ENCODE measurements at places on chromosomes 4 and X.
A peak's percentile ranks its signal among the peaks of the same experiment; 100 is the strongest.

GRCh38 chr4:78661086-78661690, 109.6 kb downstream of the ANXA3 start:
- DNase-seq: no peak

DNA sequence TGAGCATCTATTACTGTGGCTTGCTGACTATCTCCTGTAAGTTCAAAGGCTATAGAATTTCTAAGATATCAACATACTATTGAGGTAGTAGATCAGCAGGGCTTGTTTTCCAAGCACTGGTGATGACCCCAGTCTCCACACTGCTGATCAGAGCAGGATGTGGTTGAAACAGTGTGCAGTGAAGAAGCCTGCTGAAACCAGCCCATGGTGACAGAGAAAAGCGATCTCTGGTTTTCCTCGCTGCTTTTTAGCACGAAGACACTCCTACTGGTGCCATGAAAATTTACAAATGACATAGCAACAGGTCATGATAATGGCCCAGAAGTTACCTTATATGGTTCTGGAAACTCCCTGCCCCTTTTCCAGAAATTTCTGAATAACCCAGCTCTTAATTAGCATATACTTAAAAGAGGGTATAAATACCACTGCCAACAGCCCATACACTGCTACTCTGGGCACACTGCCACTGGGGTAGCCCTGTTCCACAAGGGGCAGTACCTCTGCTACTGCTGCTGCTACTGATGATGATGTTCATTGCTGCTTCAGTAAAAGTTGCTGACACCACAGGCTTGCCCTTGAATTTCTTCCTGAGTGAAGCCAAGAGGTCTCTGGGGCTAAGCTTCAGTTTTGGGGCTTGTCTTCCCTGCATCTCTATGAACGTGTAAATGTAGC, 1689.5 kb upstream of the PCDH10 start:
- no peak for DNase-seq

- DNase-seq: no peak
Measured at GRCh38 chr4:62366939-62367338, 1166.8 kb downstream of the ADGRL3 start.

GRCh38 chr4:184383497-184384055, 90.8 kb downstream of the IRF2 start:
- DNase-seq: peak; percentile 97

GRCh38 chrX:2538031-2538757, 37.4 kb upstream of the DHRSX start:
- DNase-seq: no peak

- no peak for DNase-seq
Measured at GRCh38 chr4:74667944-74668343, 126.4 kb downstream of the BTC start.

DNA sequence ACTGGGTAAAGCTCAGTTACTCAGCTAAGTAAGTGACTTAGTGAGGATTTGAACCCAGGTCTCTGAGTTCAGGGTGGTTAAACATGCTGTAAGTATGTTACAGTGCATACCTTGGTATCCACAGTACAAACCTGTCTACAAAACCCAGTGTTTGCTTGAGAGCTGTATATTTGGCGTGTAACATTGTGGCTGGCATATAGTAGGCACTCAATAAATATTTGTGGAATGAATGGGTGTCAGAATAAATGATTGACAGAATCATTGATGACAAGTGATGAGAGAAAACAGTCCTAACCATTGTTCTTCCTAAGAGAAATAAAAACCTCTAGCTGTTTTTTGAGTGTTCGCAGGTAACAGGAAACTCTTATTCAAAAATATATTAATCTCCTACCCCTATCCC, 79.7 kb upstream of the BCOR start:
- no peak for DNase-seq

GRCh38 chr4:128847082-128847724, 37.7 kb downstream of the JADE1 start:
- no peak for DNase-seq

- DNase-seq: no peak
Measured at GRCh38 chr4:77437079-77437478, 168.5 kb upstream of the CXCL13 start.

DNA sequence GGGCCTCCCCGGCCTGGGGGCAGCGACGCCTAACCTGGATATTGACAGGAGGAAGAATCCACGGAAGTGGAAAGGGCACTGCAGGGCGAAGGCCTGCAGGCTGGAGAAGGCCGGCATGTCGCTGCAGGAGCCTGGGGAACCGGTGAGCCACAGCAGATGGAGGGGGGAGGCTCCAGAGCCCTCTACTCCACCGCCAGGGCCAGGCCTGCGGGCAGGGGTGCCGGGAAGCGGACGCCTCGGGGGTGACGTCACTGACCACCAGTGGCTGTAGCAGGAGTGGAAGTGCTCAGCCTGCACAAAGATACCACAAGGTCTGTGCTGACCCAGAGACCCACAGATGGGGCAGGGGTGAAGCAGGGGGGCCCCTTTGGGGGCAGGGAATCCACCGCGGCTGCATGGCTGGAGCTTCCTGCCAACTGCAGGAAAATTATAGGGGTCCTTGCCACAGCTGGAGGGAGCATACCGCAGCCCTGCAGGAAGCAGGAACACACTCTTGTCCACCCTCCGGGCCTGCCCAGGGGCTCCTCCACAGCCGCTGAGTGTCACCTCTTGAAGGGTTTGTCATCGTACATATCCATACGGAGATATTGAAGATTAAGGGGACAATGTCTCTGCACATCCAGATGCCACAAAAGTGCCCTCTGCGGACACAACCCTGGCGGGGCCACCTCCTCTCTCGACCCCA, 7.6 kb upstream of the HTRA3 start:
- peak; percentile 58 for DNase-seq

DNA sequence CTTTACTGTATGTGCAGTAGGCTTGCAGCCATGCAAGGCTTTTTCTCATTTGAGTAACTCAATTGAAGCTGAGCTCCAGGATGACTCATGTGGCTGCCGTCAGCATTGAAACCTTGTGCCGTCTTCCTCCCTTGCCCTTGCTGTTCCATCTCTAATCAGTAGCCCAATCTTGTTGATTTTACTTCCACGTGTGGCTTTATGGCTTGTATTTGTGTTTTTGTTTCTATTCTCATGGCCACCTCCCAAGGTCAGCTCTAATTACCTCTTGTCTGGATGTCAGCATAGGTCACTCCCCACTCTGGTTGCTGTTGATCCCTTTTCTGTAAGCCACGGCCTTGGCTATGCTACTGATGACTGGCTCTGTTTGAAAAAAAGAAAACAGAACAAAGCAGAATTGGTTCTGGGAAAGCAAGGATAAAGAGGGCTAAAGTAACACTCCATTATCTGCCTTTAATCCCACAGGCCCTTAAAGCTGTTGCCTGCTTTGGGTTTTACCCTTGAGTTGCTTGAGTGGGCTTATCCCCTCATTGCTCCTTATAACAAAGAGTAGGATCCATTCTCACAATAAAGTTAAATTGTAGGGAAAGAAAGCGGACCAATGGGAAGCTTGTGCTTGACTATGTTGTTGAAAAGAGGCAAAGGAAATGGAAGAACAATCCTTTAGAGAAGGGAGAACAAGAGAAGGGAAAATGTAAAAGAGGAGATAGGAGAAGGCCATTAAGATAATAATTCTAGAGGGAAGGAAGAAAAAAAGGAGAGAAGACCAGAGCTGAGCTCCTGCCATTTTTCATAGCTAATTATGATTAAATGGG, 173.9 kb upstream of the PGRMC2 start:
- peak; percentile 85 for DNase-seq

DNA sequence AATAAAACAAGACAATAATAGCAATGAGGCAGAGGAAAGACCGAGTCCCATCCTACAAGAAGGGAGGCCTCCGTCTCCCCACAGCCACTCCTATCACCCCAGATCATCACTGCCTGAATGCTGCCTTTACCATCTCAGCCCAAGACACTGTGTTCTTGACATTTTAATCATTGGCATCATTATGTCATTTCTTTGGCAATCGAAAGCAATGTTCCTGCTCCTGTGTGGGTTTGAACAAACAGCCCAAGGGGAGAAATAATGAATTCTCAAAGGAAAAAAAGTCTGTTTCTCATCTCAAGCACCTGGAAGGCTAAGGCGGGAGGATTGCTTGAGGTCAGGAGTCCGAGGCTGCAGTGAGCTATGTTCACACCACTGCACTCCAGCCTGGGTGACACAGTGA, 73.0 kb upstream of the ACSL1 start:
- no peak for DNase-seq

- peak; percentile 88 for DNase-seq
Measured at GRCh38 chr4:169398316-169398715, 127.6 kb upstream of the SH3RF1 start.

- DNase-seq: peak; percentile 67
Measured at GRCh38 chrX:10010686-10011085, 43.5 kb downstream of the CLDN34 start.

DNA sequence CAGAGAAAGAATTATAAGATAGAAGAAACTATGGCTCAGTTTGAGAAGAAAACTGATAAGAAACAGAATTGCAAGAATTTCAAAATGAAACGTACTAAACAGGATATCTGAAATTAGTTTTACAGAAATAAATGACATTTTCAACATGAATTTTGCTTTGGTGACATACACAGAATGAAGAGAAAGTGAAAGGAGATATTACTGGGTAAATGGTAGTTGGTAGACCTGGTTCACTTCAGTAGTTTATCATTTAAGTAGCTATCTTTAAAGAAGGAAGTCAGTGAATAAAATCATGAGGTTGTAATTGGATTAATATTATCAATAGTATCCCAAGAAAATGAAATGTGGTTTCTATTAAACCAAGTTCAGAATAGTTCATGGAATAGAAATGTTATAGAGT, 395.5 kb upstream of the SMIM31 start:
- DNase-seq: no peak

DNA sequence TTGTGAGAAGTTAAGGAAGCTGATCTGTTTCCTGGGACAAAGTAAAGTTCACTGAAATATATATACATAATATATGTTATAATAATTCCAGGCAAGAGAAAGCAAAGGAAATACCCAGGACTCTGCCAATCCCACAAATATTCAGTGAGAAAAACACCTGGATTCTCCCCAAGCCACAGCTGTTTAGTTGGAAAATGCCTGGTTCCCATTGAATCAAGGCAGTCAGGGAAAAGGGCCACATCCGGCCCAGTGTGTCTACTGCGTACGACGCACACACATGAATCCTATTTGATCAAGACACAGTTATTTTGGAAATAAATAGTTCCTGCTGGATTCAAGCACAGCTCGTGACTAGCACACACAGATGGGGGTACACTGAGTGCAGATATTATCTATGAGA, 6.3 kb upstream of the DCHS2 start:
- peak; percentile 21 for DNase-seq

DNA sequence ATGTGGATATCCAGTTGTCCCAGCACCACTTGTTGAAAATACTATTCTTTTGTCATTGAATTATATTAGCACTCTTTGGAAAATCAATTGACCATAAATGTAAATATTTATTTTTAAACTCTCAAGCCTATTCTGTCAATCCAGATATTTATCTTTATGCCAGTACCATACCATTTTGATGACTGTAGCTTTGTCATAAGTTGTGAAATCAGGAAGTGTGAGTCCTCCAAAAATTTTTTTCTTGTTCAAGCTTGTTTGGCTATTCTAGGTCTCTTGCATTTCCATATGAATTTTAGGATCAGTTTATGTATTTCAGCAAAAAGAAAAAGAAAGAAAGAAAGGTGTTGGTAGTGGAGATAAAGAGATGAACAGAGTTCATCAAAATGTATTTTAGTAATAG, 8.2 kb upstream of the SMPX start:
- no peak for DNase-seq

GRCh38 chrX:368811-369562, 17.7 kb downstream of the PPP2R3B start:
- DNase-seq: peak; percentile 67

DNA sequence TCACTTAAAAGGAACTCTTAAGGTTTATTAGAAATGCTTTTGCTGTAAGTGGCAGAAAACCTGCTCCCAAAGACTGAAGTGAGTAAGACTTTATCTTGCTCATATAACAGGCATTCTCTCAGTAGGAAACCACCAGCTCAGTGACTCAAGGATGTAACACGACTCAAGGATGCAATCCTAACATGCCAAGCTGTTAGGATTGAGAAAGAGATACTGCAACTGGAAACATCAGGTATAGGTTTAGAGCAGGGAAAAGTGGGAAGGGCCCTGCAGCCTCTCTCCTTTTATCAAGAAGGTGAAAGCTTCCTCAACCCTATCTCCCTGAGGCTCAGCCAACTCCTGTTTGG, 11.9 kb upstream of the SLC9A7 start:
- peak; percentile 90 for DNase-seq

DNA sequence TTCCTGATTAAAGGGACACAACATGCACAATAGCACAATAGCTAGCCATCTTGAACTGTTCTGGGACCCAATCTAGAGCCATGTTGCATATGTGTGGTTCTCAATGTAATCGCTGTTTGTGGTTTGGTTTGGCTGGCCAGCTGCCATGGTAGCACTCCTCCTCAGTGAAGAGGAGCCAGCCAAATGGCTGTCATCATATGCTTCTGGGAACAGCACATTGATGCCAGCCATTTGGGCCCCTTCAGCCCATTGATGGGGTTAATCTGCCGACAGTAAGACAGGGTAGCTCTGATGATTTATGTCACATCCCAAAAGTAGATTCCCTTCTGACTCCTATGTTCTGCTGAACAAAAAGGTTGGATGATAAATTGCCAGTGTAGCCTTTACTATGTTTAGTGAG, 48.5 kb downstream of the AWAT2 start:
- no peak for DNase-seq

DNA sequence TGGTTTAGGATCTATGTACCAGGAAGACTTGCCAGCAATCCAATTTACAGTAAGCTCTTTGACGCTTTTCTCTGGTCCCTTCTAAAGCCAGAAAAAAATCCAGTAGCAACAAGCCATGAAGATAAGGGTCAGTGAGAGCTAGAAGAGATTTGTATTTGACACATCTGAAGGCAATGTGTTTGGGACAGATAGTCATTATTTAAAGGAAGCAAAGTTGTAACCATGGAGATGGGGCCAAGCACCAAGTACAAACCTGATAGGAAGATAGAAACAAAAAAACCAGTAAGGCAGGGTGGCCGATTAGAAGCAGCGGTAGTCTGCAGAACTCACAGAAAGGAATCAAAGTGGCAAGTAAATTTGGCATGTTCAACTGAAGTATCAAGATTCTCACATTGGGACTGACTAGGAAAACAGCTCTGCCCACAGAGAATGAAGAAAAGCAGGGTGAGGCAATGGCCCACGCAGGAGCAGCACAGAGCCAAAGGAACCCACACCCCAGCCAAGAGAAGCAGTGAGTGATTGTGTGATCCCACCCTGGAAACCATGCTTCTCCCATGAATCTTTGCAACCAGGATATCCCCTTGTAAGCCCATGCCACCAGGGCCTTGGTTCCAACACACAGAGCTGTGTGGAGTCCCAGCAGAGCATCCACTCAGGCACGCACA, 12.9 kb upstream of the C4orf54 start:
- DNase-seq: no peak

GRCh38 chrX:84710611-84711010, 208.4 kb upstream of the HDX start:
- no peak for DNase-seq
